ENCODE measurements at places on chromosomes 6 and 20.

DNA sequence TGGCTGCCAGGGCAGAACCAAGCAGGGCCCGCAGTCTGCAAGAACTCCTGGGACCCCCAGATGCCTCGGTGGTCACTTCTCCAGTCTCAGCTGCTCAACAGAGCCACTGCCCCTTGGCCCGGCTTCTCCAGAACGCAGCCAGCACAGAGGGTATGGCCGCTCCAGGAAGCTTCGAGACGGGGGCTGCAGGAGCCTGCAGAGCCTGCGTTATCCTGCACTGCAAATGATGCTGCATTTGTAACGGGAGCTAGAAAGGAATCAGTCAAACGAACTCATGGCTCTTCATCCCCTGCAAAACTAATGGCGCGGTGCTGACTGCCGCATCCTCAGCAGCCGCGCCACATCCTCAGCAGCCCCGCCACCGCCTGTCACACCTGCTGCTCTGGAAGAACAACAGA lies 254.9 kb downstream of the TAF4 start:
- DNase-seq, result no peak

DNA sequence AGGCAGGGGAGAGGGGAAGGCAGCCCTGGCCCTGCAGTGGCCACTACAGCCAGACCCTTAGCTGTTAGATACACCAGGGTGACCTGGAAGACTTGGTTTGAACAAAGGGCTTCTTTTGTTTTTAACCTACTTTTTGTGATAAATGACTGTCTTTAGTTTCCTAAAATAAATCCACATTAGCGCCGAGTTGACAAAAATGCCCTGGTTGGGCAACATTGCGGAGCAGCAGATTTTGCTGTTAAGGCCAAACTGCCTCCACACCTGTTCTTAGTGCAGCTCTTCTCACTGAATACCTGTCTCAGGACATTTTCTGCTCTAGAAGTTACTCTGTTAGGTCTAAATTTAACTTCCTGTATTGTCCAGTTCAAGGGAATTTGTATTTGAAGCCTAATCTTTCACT lies 42.7 kb downstream of the FAM50B start:
- DNase-seq, result no peak

- no peak for DNase-seq
Measured at GRCh38 chr20:63741676-63742380, 2.3 kb downstream of the SLC2A4RG start.

DNA sequence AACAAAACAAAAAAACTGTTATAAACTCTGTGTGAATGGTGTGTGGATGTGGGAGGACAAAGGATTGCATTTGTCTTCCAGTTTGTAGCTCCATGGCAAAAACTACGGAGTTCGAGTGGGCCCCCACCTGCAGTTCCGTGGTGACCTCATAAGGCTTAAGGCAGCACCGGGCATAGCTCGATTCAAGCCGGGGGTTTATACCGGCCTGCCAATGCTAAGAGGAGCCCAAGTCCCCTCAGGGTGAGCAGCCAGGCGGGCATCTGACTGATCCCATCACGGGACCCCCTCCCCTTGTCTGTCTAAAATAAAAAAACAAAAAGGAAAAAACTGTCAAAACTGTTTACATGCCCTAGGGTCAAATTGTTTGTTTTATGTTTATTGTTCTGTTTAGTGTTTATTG lies 463.2 kb upstream of the HTR1E start:
- DNase-seq, result no peak

- no peak for DNase-seq
Measured at GRCh38 chr6:96505363-96505762, 16.2 kb upstream of the UFL1 start.

DNA sequence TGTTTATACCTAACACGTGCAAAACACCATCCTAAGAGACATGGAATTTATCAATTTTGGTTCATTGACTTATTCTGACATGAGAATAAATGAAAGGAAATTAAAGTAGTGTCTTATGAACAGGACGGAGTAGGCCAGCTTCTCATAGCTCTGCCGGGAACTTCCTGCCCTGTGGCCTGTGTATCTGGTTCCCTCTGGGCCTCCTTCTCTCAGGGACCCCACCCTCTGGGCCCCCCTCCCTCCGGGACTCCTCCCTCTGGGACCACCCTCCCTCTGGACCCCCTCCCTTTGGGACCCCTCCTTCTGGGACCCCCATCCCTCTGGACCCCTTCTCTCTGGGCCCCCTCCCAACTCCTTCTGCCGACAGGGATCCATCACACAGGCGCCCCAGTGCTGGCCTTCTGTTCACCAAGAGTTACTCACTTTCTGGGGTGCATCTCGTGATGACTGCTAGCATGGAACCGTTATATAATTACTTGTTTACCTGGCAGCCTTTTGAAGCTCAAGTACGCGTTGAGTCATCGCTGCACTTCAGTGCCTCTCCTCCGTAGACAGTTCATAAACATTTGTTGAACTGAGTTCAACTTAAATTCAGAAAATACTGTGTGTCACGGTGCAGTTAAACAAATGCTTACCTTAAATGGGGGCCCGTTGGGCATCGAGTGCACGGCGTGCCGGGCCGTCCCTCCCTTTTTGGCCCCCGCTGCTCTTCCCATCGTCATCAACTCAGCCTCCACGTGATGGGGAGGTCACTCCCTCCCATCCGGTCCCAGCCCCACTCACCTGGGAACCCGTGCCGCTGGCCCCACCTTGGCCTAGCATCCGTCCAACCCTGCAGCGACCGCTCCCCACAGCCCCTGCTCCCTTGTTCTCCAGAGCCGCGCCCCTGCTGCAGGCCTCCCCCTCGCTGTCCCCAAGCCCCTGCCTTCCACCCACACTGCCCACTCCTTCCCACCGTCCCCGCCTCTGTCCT lies 8.1 kb downstream of the CCR6 start:
- DNase-seq, result no peak

- DNase-seq, result no peak
Measured at GRCh38 chr6:42715871-42716270, 6.5 kb downstream of the PRPH2 start.

DNA sequence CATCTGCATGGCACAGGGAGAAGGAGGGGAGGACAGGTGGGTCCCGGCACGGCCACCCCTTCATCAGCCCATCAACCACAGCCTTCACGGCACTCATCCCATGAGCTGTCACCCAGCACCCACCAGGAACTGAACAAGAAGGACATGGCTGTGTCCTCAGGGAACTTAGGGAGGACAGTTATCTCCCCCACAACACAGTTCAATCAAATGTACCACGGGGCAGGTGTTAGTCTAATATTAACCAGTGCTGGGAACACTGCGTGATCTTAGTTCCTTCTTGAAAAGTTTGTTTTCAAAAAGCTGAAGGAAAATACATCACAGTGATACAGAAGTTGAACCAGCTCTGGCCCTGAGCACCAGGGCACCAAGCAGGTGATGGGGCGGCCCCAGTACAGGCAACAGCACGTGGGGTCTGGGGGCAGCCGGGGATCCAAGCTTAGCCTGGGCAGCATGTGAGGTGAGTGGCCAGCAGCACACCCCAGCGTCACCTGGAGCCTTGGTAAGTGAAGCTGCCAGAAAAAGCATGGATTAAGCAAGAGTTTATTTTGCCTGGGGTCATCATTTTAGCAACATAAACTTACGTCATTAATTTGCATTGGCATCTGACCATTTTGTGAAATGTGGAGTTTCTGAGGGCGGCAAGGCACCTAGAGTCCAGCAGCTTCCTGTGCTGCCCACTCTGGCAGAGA lies 35.5 kb upstream of the AFDN start:
- DNase-seq, result no peak

- DNase-seq, result no peak
Measured at GRCh38 chr20:38109591-38110524, 55.2 kb downstream of the TGM2 start.

- DNase-seq, result no peak
Measured at GRCh38 chr6:11231564-11232192, 790 bp downstream of the NEDD9 start.

DNA sequence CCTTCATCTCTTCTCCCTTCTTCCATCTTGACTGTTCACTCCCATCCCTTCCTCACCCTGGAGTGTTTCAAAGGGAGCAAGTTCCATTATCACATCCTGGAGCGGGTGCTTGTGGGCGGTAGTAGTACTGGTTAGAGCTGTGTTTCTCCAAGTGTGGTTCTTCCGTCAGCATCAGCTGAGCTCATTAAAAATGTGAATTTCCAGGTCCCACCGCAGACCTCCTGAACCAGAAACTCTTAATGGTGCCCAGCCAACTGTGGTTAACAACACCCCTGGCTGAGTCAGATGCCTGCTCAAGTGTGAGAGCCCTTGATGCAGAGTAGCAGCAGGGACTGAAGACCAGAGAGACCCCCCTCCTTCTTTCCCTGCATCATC lies 24.4 kb downstream of the ANGPT4 start:
- no peak for DNase-seq

- no peak for DNase-seq
Measured at GRCh38 chr6:169847141-169847674, 95.8 kb downstream of the ERMARD start.

GRCh38 chr6:37867756-37868446 lies 48.4 kb downstream of the ZFAND3 start:
- DNase-seq, result no peak
